ENCODE measurements at places on chromosomes 13 and 19.

GRCh38 chr19:51027126-51027806 is 850 bp upstream of the KLK11 start:
- DNase-seq = no peak

GRCh38 chr19:7337380-7338194 is 11.2 kb upstream of the ARHGEF18 start:
- DNase-seq = no peak

DNA sequence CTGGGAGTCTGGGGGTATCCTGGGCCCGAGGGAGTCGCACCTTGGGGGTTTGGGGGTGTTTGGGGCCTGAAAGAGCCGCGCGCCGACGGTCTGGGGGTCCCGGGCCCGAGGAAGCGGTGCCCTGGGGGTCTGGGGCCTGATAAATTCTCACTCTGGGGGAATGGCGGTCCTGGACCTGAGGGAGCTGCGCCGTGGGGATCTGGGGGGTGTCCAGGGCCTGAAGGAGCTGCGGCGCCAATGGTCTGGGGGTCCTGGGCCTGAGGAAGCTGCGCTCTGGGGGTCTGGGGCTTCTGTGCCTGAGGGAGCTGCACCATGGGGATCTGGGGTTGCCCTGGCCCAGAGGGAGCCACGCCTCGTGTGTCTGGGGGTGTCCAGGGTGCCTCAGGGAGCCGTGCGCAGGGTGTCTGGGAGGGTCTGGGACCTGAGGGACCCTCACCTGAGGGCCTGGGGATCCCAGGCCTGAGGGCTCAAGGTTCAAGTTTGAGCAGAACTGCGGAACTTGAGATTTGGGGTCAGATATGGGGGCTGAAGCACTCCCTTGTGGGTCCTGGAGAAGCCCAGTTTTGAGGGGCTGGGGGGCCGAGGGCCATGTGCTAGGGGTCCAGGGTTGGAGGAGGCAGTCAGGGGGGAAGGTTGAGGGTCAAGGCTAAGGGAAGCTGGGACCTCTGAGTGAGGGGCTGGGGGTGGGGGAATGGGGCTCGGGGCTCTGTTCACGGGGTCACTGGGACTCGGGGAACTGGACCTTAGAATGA is 1.1 kb downstream of the HDGFL2 start:
- no peak for DNase-seq

DNA sequence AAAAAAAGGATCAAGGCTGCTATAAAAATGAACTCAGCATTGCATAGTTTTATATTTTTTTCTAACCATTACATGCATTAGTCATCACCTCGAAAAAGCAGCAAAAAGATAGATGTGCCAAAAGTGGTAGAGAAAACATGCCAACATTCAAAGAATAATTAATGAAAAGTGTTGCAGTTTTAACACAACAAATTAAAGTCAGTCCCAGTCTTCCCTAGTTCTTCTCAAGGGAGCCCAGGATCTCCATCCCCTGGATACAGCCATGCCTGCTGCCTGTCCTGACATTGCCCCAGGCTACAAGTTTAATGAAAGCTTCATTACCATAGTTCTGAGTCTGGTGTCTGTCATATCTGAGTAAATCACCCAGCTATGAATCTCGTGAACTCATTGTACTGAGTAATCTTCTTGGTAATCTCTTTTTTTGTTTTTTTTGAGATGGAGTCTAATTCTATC is 116.6 kb upstream of the KLF12 start:
- no peak for DNase-seq

DNA sequence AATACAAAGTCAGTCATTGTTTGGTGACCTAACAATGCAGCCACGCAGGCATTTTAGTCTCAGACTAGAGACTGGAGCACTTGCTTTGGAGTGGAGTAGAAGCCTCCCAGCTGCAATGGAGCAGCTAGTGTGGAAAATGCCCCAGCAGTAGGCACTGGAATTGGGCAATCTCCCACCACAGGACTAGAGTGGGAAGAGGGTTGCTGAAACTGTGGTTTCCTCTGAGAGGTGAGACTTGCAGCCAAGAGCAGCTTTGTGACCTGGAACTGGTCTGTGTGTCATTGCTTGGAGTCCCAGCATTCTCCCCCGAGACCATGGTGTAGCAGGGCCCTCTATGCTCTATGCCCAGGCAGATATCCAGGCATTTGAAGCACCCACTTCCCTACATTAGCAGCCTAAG is 556.3 kb downstream of the UQCRFS1 start:
- no peak for DNase-seq
